ENCODE measurements at places on chromosomes 3 and 15.

DNA sequence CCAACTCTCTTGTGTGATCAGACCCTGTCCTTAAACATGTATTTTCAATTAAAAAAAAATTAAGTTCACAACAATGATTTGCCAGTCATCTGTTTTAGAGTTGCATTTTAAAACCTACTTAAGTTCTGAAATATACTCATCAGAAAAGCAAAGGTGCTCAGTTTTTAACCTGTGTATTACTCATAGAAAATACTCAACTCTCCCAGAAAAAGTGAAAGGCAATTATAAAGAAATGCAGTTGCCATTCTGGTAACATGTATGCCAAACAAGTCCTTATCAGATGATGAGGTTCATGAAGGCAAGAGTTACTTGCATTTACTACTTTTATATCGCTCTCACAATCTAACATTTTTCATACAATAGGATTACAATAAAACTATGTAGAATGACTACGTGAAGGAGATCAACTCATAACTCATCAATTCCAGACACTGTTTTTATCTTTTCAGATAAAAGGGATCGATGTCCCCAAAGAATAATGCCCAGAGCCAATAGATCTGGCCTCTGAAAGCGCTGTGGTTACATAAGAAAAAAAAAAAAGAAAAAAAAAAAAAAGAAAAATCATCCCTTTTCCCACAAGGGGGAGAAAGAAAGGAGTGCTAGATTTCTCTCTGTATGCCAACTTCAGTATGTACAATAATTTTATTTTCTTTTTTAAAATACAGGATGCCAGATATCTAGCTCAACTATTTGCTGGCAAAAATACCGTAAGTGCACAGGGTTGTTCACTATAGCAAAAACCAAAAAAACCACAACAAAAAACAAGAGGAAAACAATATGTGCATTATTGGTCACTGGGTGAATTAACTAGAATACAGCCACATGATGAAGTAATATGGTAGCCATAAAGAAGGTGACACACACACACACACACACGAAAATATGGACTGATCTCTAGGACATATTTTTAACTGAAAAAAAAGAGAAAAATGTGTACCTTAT is 137.4 kb downstream of the NR1I2 start:
- no peak for DNase-seq

DNA sequence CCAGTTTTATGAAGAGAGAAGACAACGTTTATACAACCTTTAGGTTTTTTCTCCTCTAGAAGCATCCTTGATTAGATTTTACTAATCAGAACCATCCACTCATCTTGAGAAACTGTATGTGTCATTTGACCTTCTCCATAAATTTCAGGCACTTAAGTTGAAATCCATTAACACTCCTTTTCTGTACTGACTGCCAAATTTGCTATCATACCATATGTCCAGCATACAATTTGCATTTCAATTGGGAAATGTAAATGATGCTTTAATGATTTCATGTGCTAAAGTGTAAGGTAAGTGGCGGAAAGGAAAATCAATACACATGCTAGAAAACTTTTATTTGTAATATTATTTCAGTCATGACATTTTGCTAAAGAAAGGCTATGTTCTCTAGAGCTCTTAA is 731.6 kb downstream of the GBE1 start:
- no peak for DNase-seq

- DNase-seq = no peak
Observed at GRCh38 chr3:100766069-100766468, 56.8 kb downstream of the TFG start.

- DNase-seq = peak; percentile 26
Observed at GRCh38 chr15:58433597-58434333, 2.0 kb downstream of the LIPC start.

DNA sequence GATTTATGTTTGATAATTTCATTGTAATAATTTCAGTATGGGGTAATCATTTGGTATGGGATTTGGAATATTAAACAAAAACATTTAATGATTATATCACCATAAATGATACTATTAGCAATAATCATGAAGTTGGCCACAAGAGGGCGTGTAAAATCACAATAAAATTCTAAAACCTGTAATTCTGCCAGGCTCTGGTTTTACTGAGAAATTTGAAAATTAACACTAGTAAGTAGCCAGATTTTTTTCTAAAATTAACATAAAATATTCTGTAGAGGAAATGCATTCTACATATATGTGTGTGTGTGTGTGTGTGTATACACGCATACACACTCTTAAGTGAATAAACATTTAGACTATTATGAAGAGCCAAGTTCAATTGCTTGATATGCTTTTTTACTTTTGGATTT is 40.5 kb downstream of the FEZF2 start:
- DNase-seq = peak; percentile 13

- no peak for DNase-seq
Observed at GRCh38 chr3:117128872-117129271, 419.3 kb downstream of the TUSC7 start.

- DNase-seq = no peak
Observed at GRCh38 chr15:25439369-25439836, 579 bp upstream of the UBE3A start.

- DNase-seq = no peak
Observed at GRCh38 chr3:186070996-186071395, 37.9 kb downstream of the ETV5 start.

DNA sequence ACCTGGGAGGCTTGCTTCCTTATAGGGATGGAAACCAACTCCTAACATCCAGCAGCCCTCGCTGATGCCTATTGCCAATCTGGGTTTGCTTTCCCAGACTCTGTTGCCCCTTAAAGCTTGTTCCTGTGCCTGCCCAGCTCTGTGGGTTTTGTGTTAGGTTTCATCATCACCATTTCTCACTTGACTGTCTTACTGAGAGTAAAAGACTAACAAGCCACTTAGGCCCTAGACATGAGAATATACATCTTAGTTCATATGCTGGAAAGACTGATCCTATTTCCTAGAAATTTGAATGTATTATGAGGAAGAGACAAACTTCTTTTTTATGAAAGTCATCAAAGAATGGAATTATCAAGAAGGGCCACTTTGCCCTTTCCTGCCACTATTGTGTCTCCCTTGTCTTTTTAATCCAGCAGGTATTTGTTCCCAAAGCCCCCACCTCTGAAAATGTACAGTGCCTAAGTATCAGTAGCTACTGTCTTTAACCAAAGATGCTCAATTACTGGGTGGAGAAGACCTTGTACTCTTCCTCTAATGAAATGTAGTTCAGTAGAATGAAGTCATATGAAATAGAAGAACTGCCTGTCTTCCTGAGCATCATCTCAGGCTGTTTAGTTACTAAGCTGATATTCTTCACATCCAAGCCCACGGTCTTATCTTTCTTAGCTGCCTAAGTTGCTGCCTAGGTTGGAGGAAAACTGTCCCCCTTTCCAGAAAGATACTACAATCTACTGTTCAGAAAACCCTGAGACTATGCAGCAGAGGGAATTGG is 59.8 kb upstream of the ZPLD1 start:
- DNase-seq = no peak

- no peak for DNase-seq
Observed at GRCh38 chr15:61425934-61426333, 196.8 kb upstream of the RORA start.

DNA sequence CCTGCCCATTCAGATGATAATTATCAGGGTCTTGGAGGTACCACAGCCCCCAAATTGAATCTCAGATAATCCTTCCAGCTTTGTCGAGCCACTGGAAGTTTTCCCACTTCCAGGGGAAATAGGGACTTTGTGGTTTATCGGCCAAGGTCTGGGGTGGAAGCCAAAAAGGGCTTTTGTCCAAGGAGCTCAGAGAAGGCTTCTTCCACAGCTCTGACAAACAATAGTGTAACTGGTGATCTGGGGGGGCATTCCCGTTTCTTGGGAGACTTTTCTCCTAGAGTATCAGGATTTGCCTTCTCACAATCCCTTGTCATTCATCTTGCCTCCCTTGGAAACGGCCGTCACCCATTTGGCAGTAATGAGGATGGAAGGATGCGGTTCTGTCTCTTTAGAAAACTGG is 18.4 kb downstream of the SRGAP3 start:
- DNase-seq = peak; percentile 71

GRCh38 chr3:51962854-51963530 is 4.3 kb downstream of the PCBP4 start:
- DNase-seq = peak; percentile 67

DNA sequence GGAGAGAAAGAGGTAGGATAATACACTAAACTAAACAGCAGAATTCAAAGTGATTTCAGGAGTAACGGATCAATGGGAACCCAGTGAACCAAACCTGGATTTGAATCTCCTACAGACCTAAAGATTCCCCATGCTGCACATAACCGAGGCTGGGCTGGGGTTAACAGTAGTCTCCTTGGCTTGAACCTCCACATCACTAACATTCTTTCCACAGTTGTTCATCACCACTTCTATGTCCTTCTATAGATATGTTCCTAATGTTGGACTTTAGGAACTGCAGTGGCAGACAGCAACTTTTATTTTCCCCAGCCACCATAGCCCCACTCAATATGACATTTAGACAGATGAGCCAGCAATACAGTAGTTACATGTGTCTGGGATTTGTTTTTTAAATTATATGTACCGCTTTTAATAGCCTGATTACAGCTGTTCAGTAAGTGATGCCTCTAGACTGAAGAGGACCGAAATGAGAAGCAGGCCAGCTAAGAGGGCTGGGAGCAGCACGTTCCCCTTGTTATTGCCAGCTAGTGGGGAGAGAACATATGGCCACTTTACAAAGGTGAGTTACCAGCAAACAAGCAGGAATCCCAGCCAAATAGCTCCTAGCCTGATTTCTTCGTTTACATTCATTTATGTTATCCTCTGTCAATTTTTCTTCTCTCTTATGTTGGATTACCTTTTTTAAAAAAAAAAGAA is 472.6 kb upstream of the CDIN1 start:
- no peak for DNase-seq

DNA sequence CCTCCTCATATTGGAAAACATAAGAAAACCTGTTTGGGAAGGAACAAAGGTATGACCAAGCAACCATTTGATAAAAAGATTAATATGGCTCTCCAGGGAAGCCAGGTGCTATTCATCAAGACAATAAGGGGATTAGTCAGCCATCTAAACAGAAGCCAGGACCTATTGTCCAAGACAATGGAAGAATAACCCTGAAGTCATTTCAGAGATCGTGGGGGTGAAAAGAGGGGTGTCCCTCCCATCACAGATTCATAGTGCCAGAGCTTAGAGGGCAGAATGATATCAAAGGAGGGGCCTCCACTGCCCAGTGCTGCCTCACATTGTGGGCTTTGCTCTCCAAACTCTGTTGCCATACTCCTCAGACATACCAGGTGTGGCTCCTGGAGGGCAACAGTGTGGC is 73.5 kb downstream of the DAPK2 start:
- no peak for DNase-seq

DNA sequence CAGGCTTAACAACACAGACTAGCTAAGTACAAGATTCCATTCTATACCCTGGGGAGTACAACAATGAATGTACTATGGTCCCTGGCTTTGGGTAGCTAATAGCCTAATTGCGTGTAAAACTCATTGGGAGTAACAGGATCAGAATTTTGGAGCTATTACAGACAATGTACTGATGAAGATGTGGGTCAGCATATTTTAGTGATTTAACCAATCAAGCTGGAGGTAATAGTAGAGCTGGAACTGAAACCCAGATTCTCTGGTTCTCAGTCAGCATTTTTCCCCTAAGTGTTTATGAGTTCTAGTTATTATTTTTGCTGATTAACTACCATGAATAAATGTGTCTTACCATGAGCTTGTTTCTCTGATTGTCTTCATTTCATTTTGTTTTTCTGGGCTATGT is 578.7 kb downstream of the NLGN1 start:
- no peak for DNase-seq

GRCh38 chr3:34948517-34948916 is 690.8 kb upstream of the ARPP21 start:
- DNase-seq = no peak

- DNase-seq = no peak
Observed at GRCh38 chr15:50458348-50459112, 34.3 kb downstream of the USP8 start.

GRCh38 chr3:30539772-30540171 is 66.6 kb upstream of the TGFBR2 start:
- no peak for DNase-seq

DNA sequence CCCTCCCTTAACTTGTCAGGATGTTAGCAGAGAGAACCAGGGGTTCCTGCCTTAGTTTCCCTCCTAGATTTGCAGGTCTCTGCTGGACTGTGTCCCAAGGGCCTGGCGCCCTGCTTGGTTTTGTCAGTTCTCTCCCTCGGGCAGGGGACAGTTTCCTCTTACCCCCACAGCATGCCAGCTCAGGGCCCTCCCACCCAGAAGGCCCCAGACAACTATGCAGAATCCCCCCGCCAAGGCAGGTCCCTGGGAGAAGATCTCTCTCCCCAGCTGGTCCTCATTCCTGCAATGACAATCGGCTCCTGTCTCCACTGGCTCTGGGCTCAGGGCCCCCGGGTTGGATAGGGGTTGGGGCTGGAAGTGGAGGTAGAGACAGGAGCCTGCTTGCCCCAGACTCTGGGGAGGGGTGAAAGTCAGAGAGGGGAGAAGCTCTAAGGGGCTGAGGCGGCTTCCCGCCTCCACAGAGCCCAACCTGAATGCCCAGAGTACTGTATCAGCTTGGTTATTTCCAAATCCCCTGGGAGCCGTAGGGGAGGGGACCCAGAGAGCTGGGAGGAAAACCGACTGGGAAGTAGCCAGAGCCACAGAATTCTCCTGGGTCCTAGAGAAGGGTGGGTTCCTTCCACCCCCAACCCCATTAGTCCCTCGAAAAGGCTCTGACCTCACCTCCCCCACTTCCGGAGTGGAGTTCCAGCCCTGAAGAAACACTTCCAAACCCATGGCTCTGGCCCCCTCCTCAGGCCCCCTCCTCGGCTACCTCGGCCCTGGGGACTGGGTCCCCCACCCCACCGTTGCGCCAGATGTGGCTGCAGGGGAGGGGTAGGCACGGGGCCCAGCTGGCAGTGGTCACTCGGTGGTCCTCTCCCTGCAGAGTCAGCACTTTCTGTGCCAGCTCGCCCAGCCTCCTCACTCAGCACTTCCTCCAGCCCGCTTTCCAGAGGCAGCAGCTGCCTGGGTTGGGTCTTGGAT is 3.8 kb upstream of the LOXL1 start:
- no peak for DNase-seq

DNA sequence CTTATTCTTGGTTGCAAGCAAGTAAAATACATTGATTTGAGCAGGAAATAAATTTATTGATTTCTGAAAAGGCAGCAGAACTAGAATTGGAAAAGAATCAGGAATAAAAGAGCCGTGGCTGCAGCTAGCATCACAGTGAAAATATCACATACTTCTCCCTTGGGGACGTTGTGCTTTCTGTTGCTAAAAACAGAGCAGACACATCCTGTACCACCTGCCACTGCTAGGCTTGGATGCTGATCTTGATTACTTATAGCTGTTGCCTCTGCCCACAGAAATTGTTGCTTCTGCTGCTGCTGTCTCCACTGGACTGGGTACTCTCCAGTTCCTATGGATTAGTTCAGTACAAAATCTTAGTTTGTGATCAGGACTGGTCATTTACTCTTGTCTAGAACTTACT is 283.8 kb downstream of the C3orf38 start:
- no peak for DNase-seq

DNA sequence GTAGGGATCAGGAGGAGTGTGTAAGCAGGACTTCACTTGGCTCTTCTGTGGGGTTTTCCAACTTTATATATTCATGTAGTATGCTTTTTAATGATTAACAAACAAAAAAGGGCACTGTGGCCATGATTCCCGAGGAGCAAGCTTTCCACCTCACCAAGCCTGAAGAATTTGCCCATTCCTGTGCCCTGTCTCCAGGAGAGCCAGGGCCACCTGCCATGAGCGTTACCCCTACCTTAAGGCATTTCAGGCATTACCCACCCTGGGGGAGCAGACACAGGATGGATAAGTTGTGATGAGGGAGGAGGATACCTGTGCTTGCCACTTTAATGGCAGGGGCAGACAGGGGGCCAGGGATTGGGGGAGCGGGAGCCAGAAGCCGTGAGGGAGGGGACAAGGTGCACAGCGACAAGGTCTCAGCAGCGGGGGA is 3.0 kb downstream of the TRPM1 start:
- no peak for DNase-seq

Measured in globus pallidus (tissue), 1 donor.